ENCODE measurements at places on chromosomes 2 and 18.
A peak's percentile ranks its signal among the peaks of the same experiment; 100 is the strongest.

DNA sequence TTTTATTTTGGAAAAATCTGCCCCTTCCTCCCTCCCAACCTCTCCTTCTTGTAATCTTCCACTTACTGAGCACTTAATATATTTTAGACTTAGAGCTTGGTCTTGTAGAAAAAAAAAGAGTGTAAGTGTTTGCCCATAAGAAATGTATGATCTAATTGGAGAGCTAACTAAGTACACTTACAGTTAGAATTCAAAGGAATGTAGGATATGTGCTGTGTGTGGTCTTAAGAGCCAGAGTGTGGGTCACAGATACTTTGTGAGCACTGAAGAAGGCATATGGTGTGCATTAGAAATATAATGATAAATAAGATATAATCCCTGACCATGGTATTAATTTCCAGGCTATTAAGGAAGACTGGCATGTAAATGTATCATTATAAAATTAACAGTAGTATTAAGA lies 91.8 kb upstream of the ZNF521 start:
- no peak overlapping the region for H3K4me3 ChIP-seq
- no peak overlapping the region for H3K27ac ChIP-seq
- no peaks in the 10 kb centered on the region for H3K36me3 ChIP-seq
- H3K27me3 ChIP-seq: no peaks in the 10 kb centered on the region

DNA sequence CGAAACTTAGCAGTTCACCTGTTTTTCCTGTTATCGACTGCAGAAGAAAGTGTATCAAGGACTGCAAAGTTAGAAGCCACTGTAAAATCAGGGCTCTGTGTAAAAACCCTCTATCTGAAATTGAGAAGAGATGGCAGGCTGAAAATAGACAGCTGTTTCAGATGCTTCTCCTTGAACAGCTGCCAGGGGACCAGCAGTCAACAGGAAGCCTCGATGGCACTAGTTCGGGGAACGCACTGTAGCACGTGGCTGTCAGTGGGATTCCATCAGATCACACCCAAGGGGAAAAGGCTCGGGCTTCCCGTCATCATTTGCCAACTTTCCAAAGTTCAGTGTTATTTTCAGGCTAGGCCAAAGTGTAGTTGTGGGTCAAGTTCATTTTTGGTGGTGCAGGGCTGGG lies 316.9 kb downstream of the TXNL1 start:
- H3K4me1 ChIP-seq: no peaks in the 10 kb centered on the region
- DNase-seq: peak; percentile 54
- no peak overlapping the region for H3K4me3 ChIP-seq
- no peaks in the 10 kb centered on the region for H3K36me3 ChIP-seq

- no peak overlapping the region for H3K4me3 ChIP-seq
- DNase-seq: peak; percentile 29
- peak overlapping the region; percentile 84 for H3K27ac ChIP-seq
- H3K36me3 ChIP-seq: no peaks in the 10 kb centered on the region
- H3K27me3 ChIP-seq: no peaks in the 10 kb centered on the region
- H3K4me1 ChIP-seq: peaks cover 69% of the 10 kb centered on the region
Observed at GRCh38 chr2:219125225-219125885, 35.3 kb downstream of the NHEJ1 start.

DNA sequence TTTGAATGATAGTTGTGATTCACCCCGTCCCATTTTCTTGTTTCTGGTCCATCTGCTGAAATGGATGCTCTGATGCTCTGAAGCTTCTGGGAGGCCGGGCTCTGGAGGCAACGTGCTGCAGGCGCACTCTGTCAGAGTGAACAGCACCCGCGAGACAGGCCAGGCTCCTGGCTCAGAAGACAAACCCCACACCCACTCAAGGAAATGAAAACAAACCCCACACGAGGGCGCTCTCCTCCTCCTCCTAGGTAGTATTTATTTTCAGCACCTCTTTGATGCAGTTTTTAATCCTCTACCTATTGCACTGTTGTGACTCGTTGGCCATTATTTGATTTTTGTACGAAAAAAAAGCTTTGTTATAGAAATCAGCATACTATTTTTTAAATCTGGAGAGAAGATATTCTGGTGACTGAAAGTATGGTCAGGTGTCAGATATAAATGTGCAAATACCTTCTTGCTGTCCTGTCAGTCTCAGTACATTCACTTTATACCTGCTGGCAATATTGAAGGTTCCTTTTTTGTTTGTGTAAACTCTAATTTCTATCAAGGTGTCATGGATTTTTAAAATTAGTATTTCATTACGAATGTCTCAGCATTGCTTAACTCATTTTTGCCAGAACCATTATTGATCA lies 10.3 kb upstream of the CHST10 start:
- no peaks in the 10 kb centered on the region for H3K4me1 ChIP-seq
- no peak overlapping the region for H3K27ac ChIP-seq
- no peaks in the 10 kb centered on the region for H3K27me3 ChIP-seq
- peak; percentile 78 for DNase-seq
- H3K4me3 ChIP-seq: no peak overlapping the region

- no peaks in the 10 kb centered on the region for H3K27me3 ChIP-seq
- no peaks in the 10 kb centered on the region for H3K36me3 ChIP-seq
- H3K4me3 ChIP-seq: no peak overlapping the region
- no peaks in the 10 kb centered on the region for H3K4me1 ChIP-seq
Observed at GRCh38 chr18:37598966-37599896, 33.6 kb upstream of the CELF4 start.

DNA sequence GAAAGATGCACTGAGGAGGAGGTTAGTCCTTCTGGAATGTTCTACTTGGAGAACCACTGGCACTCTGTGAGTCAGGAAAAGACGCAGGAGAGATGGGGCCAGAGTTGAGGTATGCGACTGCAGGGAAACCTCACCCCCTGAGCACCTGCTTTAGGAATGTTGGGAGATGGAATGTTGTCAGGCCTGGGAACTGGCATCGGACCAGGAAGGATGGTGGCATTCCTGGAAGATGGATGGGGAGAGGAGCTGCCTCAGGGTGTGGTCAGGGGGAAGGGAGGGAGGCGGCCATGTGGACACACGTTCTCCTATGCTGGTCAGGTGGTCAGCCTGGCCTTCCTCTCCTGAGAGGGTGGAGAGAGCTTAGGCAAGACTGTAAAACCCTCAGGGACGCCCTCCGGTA lies 146.3 kb downstream of the CELF4 start:
- H3K36me3 ChIP-seq: no peaks in the 10 kb centered on the region
- DNase-seq: no peak
- H3K4me1 ChIP-seq: no peaks in the 10 kb centered on the region
- H3K4me3 ChIP-seq: no peak overlapping the region

DNA sequence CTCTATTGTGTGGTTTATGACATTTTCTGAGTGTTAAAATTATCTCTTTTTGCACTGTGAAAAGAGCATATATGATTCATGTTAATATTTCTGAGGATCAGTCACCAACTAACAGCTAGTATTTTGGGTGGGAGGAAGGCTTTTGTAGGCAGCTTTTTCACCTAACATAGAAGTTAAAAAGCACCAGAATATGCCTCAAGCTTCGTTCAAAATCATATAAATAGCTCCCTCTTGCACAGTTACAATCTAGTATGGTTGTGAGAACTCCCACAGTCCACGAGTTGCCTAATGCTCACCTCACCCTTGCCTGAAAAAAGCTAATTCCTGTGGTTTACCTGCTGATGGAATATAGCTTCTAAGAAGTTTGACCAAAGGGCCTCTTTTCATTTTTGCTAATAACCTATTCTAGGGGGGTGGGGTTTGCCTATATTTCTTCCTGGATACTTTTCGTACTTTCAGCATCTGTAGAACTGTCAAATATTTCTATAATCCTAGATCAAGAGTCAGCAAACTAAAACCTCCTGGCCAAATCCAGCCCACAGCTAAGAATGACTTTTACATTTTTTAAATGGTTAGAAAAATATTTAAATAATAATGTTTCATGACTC lies 167.1 kb upstream of the FOSL2 start:
- DNase-seq: no peak
- no peaks in the 10 kb centered on the region for H3K27me3 ChIP-seq
- no peaks in the 10 kb centered on the region for H3K36me3 ChIP-seq
- no peak overlapping the region for H3K27ac ChIP-seq
- peaks cover 8% of the 10 kb centered on the region for H3K4me1 ChIP-seq
- H3K4me3 ChIP-seq: no peak overlapping the region

GRCh38 chr2:166365803-166366420 lies 9.8 kb downstream of the SCN9A start:
- no peaks in the 10 kb centered on the region for H3K4me1 ChIP-seq
- H3K27me3 ChIP-seq: no peaks in the 10 kb centered on the region
- no peaks in the 10 kb centered on the region for H3K36me3 ChIP-seq
- H3K4me3 ChIP-seq: no peak overlapping the region

GRCh38 chr2:148451046-148451445 lies 193.5 kb upstream of the EPC2 start:
- H3K36me3 ChIP-seq: no peaks in the 10 kb centered on the region
- no peaks in the 10 kb centered on the region for H3K27me3 ChIP-seq
- no peak overlapping the region for H3K4me3 ChIP-seq
- DNase-seq: no peak

DNA sequence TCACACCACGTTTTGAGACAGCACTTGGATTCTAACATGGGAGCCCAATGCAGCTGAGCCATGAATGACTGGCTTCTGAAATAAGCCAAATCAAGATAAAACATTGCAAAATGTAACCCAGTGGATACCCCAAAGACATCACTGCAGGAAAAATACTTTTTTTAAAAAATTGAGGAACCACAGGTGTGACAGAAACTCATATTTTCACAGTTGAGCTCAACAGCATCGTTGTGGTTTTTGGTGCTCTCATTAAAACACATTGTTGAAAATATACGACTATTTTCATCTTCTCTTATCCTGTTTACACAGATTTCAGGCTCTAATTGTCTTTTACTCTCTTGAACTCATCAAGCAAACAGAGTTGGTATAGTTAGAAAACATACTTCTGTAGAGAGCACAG lies 429.3 kb upstream of the VRK2 start:
- no peaks in the 10 kb centered on the region for H3K27me3 ChIP-seq
- no peak overlapping the region for H3K27ac ChIP-seq
- H3K36me3 ChIP-seq: no peaks in the 10 kb centered on the region
- H3K4me3 ChIP-seq: no peak overlapping the region
- H3K4me1 ChIP-seq: no peaks in the 10 kb centered on the region

- H3K4me3 ChIP-seq: peak within 1 kb of the TSS; percentile 87
- peak; percentile 95 for DNase-seq
- peak within 1 kb of the TSS; percentile 94 for H3K27ac ChIP-seq
- no peaks in the 10 kb centered on the region for H3K27me3 ChIP-seq
- H3K36me3 ChIP-seq: no peaks in the 10 kb centered on the region
Observed at GRCh38 chr2:64989126-64989981, at the start of gene SLC1A4. Gene SLC1A4 (plus strand): TSS chr2:64989399. CDS start chr2:64989644, 245 bp downstream.
